Kidney epithelial cell (primary cell): ENCODE measurements at places on chromosomes 2 and 18. TPM values are rescaled to one million over a fixed set of nuclear protein-coding genes. Genes with fewer than 3 reads are reported as not detected.

DNA sequence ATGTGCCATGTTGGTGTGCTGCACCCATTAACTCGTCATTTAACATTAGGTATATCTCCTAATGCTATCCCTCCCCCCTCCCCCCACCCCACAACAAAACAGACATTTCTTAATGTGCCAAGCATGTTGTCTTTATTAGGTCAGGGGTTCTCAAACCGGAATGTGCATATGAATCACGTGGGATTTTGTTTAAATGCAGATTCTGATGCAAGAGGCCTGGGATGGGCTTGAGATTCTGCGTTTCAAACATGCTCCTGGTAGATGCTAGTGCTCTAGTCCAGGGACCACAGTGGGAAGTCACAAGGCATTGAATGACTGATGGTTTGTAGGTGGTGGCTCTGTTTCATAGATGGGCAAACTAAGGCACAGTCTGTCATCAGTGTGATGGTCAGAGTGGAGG is 184.7 kb downstream of the SMAD7 start:
- DNase-seq = no peak

DNA sequence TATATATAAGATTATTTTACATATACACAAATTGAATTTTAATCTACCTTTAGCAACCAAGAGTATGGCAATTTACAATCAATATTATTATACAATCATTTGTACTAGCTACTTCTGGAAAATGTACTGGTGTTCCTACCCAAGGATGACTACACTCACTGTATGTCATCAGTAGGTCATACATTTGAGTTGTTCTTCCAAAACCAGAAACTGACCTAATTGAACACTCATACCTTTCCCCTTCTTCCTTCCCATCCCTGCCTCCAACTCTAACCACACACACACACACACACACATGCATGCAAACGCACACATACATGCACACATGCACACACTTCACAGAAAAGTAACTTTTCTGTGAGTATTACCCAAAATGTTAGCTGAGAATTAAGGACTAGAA is 8.2 kb upstream of the ERCC3 start:
- DNase-seq = no peak

DNA sequence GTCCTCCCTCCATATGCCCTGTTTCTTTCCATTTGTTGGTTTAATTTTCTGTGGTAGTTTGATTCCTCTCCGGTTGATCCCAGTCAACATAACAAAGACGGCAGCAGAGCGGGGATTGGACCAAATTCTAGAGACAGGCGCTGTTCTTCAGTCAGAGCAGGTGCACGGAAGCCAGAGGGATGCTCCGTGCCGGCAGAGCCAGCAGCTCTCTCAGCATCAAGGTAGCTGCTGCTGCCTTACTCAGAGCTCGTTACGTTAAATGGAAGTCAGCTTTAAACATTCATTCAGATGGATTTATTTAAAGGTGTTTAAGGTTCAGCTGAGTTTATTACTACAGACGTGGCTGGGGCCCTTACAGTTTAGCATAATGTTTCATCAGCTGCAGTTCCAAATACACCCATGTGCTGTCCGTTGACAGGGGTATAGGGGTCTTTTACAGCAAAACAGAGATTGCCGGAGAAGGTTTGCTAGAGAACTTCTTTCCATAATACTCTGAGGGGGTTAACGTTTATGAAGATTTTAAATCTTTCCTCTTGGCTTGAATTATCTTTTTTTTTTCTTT is 497.2 kb upstream of the PIK3C3 start:
- DNase-seq = no peak

Gene TRABD2A
- 0.34 and 0.50 TPM in 2 replicates for total RNA-seq

- DNase-seq = no peak
These were observed 205.9 kb downstream of the MYO1B start for GRCh38 chr2:191451116-191451515.

DNA sequence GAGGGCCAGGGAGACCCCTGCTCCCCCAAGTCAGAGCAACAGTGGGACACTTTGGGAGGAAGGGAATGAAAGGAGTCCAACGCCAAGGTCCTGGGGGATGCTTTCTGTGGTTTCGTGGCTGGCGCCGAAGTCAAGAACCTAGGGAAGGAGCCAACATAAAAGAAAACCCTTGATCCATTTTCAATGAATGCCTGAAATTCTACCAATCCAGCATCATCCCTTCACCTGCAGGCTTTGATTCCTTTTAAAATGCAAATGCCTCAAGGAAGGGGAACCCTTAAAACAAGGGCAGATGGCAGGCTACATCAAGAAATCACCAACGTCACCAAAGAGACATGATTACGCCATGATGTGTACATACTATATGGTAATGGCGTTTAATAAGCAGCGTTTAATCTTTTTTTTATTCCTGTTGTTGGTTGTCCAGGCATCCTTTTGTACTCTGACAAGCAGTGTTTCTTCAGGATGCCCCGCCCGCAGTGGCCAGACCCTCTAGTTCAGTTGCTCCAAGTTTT is 123.3 kb upstream of the SLC1A4 start:
- no peak for DNase-seq

Gene MRO
- total RNA-seq = 0.07 TPM in 1 of 2 replicates, not detected in the other
